NCI-H460 (cell line): ENCODE measurements at places on chromosomes 3 and 15.
A peak's percentile ranks its signal among the peaks of the same experiment; 100 is the strongest.

GRCh38 chr3:114685161-114685560 is 391.3 kb downstream of the TIGIT start:
- DNase-seq, result no peak

GRCh38 chr3:176919836-176920765 is 277.2 kb downstream of the TBL1XR1 start:
- DNase-seq, result no peak

DNA sequence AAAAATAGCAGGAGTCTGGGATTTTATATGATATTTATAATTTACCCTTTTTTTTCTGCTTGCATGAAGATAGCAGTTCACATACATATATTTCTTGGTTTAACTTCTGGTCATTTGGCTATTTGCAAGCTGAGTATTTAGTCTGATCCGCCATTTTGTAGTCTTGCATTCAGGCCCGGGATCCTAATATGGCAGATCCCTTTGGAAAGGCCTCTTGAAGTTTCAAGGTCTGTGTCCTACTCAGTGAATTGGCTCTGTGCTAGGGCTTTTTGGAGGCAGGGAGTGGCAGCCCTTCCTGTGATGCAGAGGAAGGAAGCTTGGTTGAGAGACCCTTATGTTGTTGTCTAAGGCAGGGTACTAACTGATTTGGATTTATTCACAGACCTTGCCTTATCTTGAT is 2.9 kb downstream of the SNRPN start:
- no peak for DNase-seq

DNA sequence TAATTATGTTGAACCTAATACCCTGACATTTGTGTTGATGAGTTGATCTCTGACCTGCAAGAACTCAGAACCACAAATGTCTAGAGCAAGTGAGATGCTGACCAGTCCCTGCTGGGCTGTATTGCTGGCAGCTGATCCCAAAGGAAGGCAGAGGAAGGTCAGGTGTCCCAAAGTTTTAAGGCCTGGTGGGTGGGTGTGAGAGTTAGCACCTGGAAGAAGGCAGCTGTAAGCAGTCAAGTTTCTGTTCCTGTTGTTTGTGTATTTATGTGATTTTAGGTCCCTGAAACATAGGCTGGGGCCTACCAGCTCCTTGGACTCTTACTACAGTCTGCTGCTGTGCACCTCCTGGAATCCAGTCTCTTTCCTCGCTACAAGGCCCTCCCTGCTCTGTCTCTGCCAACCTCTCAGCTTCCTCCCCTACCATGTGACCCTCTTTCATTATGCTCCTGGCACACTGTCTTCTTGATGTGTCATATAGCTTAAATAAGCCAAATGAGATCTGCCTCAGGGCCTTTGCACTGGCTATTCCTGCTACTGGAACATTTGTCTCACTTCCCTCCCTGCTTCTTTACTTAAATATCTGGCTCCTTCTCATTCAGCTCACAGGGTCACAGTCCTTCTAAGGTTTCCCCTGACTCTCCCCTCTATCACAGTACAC is 31.0 kb upstream of the ATOSA start:
- DNase-seq, result no peak

GRCh38 chr3:112539825-112540650 is 21.7 kb downstream of the ATG3 start:
- no peak for DNase-seq

- DNase-seq, result no peak
Observed at GRCh38 chr3:192422997-192423342, 304.4 kb downstream of the FGF12 start.

DNA sequence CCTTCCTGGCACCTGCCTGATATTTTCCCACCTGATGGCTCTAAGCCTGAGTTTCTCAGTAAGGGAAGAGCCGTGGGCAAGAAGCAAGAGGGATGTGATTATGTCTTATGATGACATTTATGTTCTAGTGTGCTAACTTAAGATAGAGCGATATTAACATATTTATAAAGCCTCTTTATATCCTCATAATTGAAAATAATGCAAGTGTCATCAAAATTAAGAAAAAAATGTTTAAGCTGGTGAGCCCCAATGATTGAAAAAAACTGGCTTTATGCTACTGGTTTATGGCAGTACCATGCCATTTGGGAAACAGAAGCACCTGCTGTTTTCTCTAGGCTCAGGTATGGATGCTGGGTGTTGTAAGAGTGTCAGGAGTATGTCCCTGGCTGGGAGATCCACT is 431.5 kb upstream of the TPM1 start:
- no peak for DNase-seq

DNA sequence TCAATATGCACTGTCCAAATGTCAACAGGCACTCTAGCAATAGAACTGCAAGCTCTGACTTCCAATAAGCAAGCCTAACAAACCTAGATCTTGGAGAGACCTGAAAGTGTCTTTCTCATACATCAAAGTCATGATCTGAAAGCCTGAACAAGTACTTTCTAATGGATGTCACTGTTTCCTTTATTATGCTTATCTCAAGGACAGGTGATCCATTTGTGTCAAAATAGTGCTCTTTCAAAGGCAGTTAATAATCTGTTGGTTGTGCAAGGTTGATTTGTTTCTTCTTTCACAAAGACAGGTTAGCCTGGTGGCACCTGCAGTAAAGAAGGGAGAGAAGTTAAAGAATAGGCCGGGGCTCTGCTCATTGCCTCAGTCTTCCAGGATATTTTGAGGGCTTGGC is 146.8 kb downstream of the EPHB1 start:
- DNase-seq, result no peak

GRCh38 chr15:87645723-87646122 is 610.8 kb downstream of the NTRK3 start:
- DNase-seq, result no peak

DNA sequence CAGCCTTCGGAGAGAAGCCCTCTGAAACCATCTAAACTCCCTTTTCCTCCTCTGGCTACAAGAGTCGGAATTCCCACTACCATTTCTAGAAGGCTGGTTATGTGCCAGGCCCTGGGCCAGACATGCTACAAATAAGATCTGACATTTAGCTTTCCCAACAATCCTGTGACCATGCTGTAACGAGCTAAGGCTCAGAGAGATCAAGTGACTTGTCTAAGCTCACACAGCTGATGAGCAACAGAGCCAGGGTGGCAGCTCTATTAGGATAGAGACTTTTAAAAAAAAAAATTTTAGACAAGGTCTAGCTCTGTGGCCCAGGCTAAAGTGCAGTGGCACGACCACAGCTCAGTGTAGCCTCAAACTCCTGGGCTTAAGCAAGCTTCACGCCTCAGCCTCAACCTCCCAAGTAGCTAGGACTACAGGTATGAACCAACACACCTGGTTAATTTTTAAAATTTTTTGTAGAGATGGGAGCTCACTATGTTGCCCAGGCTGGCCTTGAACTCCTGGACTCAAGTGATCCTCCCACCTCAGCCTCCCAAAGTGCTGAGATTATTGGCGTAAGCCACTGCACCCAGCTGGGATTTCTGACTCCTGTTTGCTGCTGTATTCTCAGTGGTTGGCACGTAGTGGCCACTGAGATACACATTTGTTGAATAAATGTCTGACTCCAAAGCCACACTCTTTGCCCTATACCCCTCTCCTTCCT is 34.6 kb downstream of the LSM3 start:
- no peak for DNase-seq

DNA sequence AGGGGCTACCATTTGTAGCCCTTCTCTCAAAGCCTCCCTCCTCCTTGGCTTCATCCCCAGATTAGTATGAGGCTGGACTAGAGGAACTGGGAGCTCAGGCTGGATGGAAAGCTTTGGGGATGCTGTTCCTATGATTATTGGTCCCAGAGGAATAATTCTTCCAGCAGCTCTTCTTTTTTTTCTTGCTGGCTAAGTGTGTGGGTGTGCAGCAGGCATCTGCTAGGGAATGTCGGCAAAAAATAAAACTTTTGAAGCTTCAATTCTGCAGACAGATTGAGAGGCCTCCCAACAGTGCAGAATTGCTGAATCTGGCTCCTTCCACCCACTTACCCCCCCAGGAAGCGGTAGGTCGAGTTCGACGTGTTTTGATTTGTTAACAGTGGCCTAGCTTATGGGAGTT is 138.5 kb upstream of the ANKRD28 start:
- no peak for DNase-seq

DNA sequence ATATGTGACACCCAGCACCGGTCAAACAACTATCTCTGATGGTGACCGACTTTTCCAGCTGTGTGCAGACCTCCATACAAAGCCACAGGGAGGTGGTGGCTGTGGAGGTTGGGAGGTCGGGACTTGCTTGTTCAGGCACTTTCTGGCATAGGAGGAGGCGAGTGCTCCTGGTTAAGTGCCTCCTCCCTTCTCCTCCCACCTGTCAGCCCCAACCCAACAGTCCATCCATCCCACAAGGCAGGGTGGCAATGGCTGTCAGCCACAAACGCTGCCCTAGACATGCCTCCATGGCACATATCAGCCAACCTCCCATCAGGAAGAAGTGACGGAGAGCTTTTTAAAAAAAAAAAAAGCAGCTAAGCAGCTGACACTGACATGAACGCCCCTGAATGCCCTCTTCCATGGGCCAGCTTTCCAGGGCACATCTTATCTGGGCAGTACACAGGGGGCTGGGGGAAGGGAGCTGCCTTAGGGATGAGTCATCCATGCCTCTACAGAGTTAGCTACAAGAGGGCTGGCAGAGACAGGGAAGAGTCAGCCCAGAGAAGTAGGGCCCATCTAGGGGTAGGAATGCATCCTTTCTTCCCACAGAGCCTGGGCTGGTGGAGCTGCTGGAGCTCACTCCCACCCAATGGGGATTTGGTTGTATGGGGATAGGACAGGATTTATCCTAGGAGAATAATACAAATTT is 41.2 kb downstream of the CCDC12 start:
- DNase-seq, result peak; percentile 48

- DNase-seq, result no peak
Observed at GRCh38 chr3:94927175-94927574, 864.3 kb downstream of the NSUN3 start.

DNA sequence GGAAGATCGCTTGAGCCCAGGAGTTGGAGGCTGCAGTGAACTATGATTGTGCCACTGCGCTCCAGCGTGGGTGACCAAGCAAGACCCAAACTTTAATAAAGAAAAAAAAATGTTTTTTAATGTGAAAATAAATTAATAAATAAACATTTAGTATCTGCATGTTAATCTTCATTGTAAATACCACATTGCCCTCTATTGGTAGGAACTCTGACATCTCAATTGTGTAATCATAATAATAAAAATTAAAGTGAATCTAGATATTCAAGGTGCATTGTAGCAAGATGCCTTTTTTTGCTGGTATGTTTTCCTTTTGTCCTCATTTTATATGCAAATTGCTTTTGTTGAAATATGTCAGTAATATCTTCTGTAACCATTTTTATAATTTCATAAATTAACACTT is 95.0 kb upstream of the LIMD1 start:
- peak; percentile 36 for DNase-seq

DNA sequence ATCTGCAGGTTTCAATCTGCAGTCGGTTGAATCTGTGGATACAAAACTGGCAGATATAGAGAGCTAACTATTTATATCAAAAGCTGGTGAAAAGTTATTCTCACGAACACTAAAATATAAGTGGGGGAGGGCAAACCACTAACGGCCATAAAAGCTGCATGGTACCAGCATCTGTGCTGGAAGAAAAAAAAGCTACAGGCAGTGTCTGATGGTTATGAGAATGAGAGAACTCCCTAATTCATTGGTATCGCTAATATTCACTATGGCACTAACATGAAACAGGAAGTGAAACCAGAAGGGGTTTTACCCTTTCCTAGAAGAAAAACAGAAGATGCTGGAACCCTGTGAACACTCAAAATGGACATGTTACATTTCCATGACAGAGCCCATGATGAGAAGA is 15.9 kb downstream of the CEP70 start:
- DNase-seq, result no peak

GRCh38 chr15:37034392-37034791 is 66.0 kb downstream of the MEIS2 start:
- no peak for DNase-seq
